ENCODE measurements at places on chromosomes 16 and 17.

DNA sequence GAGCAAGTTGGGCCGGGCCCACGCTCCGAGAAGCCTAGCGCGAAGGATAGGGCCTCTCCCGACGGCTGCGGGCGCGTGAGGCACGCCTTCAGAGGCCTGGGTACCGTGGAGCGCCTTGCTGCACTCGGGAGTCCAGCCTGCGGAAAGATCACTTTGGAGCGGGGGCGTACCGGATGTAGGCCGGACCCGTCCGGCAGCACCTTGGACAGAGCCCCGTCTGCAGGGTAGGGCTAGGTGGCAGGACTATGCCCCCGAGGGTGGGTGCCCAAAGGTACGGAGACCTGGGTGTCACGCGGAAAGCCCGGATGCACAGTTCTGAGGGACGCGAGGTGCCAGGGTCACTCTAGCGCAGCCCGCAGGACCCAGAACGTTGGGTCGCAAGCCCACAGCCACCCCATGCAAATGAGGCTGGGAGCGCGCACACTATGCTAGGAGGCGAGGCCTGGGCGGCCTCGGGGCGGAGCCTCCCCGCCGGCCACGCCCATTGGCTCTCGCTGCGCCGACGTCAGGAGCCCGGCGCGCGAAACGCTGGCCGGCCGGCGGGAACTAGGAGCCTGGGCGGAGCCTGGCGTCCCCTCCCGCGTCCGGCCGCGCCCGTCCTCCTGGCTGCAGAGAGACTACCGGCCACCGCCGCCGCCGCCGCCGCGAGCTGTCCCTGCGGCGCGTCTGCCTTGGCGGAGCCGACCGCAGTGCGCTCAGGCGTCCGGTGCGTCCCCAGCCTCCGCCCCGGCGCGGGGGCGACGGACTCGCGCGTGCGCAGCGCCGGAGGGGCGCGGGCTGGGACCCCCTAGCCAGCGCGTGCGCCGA is at the start of gene PAQR4:
TSS of gene PAQR4 (plus strand) at position 611 of the 807 bp plus-strand sequence. CDS start 327 bp downstream, outside the sequence.
- peak; percentile 89 for DNase-seq

DNA sequence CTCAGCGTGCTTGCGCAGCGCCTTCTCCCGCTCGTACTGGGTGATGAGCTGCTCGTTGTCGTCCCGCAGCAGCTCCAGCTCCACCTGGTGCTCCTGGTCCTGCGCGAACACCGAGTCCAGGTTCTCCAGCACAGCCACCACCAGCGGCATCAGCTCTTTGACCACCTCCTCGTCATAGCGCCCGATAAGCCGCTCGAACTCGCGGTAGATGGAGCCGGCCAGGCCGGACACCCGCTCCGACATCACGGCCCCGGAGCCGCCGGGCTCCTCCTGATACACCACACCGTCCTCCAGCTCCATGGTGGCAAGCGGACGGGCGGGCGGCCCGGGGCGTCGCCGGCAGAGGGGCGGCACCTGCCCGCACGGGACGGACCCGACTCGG is 320 bp downstream of the SPAG9 start:
- peak; percentile 35 for DNase-seq

DNA sequence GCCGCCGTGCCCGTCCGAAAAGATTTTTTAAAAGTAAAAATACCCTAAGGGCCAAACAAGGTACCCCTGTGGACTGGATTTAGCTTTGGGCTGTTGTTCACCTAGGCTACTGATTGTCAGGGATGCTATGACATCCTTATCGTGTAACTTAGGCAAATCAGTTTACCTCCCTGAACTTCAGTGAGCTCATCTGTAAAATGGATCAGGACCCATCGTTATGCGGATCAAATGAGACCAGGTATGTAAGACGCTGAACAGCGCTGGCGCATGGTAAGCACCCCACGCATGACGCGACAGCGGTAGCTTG is 658 bp upstream of the ZNF771 start:
- no peak for DNase-seq

- no peak for DNase-seq
These were observed 56.8 kb upstream of the SCNN1B start for GRCh38 chr16:23245268-23245667.

GRCh38 chr16:24490866-24491265 is 48.5 kb upstream of the RBBP6 start:
- no peak for DNase-seq

DNA sequence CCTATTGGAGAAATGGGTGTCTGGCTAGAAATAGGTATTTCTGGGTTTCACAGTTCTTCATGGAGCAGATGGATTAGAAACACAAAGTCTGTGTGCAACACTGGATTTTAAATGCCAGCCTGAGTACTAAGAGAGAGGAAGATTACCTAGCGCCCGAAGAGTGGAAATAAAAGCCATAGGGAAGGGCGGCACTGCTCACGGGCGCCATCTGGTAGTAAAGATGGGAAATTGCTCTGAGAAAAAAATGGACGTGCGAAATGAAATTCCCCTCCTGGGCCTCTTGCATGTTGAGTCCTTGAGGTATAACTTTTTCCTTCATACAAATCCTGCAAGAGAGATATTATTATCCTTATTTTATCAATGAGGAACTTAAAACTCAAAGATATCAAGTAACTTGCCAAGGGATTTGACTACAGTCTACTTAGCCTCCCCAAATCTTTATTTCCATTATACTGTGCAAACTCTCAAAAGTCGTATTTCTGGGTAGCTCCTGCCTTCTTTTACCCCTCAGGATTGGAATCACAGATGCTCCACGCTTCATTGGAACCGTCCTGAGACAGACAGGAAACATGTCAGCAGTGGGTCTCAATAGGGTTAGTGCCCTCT is 72.8 kb downstream of the MMD start:
- peak; percentile 32 for DNase-seq

DNA sequence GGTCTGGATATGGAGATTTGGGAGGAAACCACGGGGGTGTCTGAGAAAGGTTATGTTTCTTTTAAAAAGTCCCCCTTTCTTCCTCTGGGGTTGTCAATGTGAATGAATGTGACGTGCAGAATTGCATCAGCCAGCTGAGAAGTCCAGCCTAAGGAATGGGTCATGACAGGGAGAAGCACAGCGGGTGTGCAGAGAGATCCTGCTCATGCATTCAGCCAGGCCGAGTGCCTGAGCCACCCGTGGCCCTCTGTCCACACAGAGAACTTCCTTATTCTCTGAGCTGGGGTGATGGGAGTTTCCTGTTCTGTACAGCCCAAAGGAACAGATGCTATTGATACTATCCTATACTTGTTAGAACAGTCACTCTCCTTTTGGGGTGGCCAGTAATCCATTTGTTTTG is 117.9 kb downstream of the CPPED1 start:
- no peak for DNase-seq

DNA sequence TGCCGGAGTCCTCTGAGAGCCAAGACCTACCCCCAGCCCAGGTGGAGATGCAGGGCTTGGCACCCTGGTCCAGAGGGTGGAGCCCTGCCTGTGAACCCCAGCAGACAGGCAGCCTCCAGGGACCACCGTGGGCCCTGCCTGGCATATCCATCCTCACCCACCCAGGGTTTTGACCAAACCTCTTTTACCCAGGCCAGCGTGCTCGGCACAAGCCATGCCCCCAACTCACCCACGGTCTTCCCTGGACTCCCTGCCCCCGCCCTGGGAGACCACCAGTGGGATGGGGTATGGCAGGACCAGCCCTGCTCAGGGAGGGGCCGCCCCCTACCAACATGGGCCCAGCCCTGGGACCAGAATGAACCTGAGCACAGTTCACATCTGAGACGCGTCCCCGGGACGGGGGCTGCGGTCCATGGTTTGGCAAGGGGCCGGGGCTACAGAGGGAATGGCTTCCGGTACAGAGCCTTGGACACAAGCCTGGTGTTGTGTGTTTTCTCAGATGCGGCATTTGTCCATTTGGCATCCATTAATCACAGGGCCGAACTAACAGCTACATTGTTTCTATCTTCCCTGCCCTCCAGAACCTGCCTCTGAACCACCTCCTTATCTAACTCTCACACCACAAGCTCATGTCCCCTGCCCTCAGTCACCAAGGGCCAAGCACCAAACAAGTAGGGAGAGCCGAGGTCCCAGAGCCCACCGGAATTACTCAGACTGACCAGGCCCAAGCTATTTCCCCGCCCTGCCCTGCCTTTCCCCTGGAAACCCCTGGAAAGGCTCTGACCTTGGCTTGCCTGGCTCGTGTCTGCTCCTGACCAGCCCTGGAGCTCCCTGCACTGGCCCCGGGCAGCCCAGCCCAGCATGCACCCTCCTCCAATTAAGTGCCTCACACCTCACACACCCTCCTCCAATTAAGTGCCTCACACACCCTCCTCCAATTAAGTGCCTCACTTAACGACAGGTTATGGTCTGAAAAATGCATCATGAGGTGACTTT is 14.1 kb downstream of the HS3ST6 start:
- DNase-seq: no peak

- DNase-seq: no peak
These were observed 476 bp downstream of the KCNH4 start for GRCh38 chr17:42180411-42180921.

- no peak for DNase-seq
These were observed 128.5 kb upstream of the EEF2KMT start for GRCh38 chr16:5225931-5226655.

GRCh38 chr16:57618296-57619132 is 9.9 kb upstream of the ADGRG1 start:
- no peak for DNase-seq

DNA sequence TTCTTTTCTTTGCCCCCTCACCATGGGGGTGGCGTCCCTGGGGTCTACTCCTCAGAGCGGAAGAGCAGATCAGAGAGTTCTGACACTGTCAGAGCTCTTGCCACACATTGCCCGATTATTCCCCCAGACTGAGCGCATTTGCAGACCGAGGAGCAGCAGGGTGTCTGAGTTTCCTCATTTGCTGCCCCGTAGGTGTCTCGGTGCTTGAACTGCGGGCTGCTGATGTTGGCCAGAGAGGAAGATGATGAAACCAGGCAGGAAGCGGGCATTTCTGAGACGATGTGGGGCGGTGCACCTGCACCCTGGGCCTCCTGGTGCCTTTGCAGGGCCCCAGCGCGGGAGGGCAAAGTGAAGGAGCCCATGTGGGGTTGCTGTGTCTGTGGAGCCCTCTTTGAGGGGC is 55.2 kb downstream of the ARSG start:
- DNase-seq: peak; percentile 77
